ENCODE measurements at places on chromosomes 1 and 21. TPM values are rescaled to one million over a fixed set of nuclear protein-coding genes. Genes with fewer than 3 reads are reported as not detected.

DNA sequence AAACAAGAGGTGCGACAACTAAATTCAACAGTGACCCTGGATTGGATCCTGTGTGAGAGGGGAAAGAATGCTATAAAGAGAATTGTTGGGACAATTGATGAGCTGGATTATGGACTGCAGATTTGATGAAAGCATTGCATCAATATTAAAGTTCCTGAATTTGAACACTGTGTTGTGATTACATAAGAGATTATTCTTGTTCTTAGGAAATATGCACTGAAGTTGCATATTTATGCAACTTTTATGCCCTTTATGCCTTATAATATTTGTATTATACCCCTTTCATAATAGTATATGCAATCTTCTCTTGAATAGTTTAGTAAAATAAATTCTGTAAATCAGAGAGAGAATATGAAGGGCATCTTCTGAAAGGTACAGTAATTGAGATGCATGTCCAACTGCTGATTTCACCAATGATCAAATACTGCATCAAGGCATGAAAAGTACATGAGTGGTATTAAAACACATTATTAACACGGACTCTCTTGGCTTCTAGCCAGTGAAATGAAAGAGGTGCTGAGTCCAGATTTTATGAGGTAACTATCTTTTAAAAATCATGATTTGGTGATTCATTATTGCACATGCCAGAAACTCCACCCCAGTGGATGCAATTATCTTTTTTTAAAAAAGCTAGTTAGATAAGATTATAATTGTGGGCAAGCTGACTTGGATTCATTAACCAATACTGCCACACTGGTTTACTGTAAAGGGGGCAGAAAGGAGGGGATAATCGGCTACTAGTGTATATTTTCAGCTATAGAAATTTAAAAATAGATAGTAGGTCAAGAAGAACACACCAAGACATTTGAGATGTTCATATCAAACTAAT is 19.9 kb upstream of the LPAR3 start:
- DNase-seq, result no peak
- H3K27me3 ChIP-seq, result no peaks in the 10 kb centered on the region
- H3K36me3 ChIP-seq, result no peaks in the 10 kb centered on the region
- H3K4me3 ChIP-seq, result no peak overlapping the region

GRCh38 chr1:209768354-209768774 is 12.5 kb downstream of the TRAF3IP3 start:
- DNase-seq, result no peak
- H3K27ac ChIP-seq, result peak overlapping the region; percentile 90
- no peak overlapping the region for H3K4me3 ChIP-seq
- H3K27me3 ChIP-seq, result no peaks in the 10 kb centered on the region

Gene ZSWIM5
- total RNA-seq, result 1.0 TPM

Gene GSTM1
- 44.0 TPM for total RNA-seq

Gene LCE2A
- total RNA-seq, result not detected

Gene LAMB3
- total RNA-seq, result 6.1 TPM
